Left lobe of liver (tissue), 2 donors: ENCODE measurements at places on chromosomes 1 and 21. TPM values are rescaled to one million over a fixed set of nuclear protein-coding genes. Genes with fewer than 3 reads are reported as not detected.

DNA sequence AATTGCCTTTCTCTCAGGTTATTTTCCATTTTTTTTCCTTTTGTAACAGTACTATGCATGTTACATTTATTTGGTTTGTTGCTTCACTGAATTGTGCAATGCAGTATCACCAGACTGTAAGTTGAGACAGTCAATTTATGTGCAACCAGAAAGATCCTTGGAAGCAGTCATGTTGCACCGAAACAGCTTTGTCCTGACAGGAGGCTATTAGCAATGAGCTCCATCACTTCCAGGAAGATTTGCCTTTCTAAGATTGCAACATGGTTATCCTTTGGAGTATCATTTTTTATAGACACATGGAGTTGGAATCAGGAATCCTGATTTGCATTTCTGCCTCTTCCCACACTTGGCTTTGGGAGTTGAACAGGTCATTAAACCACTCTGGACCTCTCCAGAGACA is 84.5 kb upstream of the ST6GALNAC5 start:
- DNase-seq = no peak

DNA sequence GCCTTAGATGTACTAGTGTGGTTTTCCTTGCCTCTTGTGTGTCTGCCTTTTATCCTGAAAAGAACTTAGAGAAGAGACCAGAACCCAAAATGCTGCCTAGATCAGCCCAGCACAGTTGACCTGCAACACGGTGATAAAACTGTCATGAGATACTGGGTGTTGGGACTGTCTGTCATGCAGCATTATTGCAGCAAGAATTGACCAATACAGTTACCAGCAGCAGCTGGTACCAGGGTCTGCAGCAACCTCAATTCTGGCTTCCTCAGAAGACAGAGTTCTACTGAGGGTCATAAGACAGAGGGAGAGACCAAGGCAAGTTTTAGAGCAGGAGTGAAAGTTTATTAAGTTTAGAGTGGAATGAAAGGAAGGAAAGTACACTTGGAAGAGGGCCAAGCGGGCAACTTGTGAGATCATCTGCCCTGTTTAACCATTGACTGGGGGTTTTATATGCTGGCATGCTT is 182.0 kb downstream of the DYRK1A start:
- no peak for DNase-seq

GRCh38 chr1:240649733-240650721 is 38.1 kb upstream of the GREM2 start:
- peak; percentile 74 for DNase-seq

- no peak for DNase-seq
These were observed 56.2 kb downstream of the KIF14 start for GRCh38 chr1:200564319-200564718.

GRCh38 chr1:6675941-6676340 is 25.7 kb downstream of the DNAJC11 start:
- no peak for DNase-seq

DNA sequence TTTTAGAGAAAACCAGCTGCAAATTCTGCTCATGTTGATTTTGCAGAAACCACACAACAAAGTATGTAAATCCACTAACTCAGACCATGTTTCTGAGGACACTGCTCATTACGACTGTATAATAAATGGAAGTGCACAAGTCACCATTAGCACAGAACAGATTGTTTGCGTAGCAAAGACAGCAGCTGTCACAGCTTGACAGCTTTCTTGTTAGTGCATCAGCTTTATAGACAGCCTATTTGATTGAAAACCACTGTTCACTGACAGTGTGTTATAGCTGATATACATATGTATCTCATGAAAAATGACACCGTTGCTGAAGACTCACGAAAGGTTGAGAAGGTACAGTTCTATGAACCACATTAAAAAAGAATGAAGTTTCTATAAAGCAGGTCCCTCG is 560.2 kb upstream of the ZRANB2 start:
- no peak for DNase-seq

DNA sequence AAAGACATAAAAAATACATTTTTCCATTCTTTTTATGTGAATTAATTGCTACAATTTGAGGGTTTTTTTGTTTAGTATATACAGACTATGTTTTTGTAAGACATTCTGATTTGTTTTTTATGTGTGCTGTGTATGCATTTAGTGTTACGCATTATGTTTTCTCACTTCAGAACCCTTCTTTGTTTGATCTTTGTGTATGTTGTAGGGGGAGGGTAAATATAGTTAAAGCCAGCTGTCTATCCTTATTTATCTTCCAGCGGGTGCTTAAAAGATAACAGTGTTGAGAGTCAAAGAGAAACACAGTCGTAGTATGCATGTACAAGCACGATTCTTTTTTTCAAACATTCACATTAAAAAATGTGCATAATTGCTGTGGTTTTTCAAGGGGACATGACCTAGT is 97.5 kb upstream of the KIAA1614 start:
- no peak for DNase-seq

The ERICH3 gene
- total RNA-seq = 0.15 TPM

The HES3 gene
- total RNA-seq = not detected

The PTPN22 gene
- total RNA-seq = 0.38 TPM

The FCRL4 gene
- not detected for total RNA-seq

The F13B gene
- 42.2 TPM for total RNA-seq

The PPFIA4 gene
- 0.78 TPM for total RNA-seq

The OR2L2 gene
- total RNA-seq = 0.05 TPM
